Neural crest cell (in vitro differentiated cells): ENCODE measurements at places on chromosomes 1 and 21. TPM values are rescaled to one million over a fixed set of nuclear protein-coding genes. Genes with fewer than 3 reads are reported as not detected.

The KLF17 gene
- total RNA-seq: 0.34 TPM in 1 of 2 replicates, not detected in the other

The C1orf74 gene
- 2.7 and 3.2 TPM in 2 replicates for total RNA-seq

DNA sequence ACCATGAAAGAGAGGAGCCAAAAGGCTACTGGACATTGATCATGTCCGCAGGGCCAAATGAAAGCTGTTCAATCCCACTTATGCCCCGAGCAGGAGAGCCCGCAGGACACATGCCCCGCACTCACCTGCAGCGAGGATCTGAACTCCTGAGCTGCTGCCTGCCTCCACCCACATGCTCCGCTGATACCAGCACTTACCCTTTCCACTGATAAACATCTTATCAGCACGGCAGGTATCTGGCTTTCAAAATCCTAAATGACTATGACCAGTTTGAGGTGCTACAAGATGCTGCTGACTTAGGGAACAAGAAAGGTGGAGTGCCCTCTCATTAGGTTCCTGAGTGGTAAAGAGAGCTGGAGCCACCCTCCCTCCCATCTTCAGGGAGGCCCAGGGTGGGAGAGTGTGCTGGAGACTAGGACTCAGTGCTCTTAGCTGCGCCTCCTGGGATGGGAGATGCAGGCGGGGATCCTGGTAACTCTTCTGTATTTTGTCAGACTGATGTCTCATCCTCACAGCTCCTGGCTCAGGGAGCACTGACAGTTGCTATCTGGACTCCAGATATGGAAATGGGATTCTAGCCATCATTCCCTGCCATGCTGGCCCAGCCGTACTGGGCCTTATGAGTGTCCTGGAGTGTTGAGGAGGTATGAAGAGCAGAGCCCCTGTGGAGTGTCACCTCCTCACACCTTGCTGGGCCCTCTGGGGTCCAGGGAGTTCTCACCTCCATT is 86.4 kb upstream of the F3 start:
- DNase-seq: no peak

DNA sequence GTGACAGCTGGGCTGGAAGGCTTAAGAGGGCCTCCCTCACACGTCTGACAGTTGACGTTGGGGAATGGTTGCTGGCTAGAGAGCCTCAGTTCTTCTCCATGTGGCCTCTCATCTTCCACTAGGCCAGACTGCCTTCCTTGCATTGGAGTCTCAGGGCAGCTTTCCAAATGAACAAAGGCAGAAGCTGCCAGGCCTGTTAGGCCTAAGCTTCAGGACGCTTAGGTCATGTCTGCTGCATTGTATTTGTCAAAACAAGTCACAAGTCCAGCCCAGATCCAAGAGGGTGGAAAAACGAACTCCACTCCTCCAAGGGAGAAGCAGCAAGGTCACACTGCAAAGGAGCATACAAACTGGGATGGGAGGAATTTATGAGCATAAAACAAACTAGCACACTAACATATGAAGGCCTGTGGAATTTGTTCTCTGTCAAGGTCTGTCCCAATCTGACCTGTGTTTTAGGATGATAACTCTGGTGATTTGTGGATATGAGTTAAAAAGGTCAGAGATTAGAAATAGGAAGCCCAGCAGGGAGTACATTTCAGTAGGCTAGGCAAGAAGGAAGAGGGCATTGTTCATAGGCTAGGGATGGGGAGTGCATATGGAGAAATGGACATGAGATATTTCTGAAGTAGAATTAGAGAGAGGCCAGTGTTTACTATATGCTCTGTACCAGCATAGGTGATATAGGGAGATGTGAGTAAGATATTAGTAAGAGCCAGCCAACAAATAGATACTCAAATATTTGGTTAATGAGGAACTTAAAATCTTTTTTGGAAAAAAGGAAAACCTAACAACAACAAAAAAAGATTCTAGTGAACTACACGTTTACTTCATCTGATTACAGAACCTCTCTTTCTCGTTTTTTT is 29.1 kb upstream of the CNN3 start:
- DNase-seq: no peak

- no peak for DNase-seq
Measured at GRCh38 chr1:219323426-219323825, 149.7 kb downstream of the LYPLAL1 start.

DNA sequence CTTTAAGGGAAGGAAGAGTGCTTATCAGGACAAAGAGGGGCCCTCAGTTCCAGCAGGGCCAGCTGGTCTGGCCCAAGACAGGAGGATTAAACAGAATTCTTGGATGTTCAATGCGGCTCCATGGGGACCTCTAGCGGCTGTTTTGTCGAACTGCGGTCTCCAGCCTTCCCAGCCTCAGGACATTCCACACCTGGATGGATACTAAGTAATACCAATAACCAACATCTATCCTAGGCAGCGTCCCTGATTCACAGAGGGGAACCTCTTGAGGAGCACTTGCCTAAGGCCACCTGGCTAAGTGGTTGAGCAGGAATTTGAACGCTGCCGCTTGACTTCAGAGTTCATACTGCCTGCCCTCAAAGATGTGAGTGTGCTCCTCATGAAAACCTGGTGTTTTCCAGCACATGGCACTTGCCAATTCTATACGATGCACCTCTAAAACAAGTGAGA is 15.5 kb upstream of the CD247 start:
- DNase-seq: peak; percentile 84

DNA sequence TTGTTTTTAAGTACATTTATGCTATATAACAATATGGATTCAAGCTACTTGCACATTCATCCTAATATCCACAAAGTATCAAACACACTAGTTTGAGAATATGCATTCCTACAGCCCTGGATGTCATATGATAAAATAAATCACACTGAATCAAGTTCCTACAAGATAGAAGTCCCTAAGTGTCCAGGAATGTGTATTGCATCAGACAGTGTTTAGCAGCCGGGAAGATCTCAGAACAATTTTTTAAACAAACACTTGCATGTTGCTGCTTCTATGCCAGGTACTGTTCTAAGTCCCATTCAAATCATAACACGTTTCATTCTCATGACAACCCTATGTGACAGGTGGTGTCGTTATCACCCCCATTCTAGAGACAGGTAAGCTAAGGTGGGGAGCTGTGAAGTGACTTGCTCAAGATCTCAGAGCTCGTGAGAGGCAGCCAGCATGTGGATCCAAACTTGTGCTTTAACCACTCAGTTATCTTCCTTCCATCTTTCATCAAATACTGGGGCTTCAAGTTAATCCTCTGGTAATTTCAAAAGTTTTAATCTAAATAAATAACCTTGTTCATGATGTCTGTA is 68.3 kb upstream of the KIF26B start:
- no peak for DNase-seq

GRCh38 chr1:66648901-66649595 is 103.2 kb upstream of the DYNLT5 start:
- DNase-seq: no peak

- no peak for DNase-seq
Measured at GRCh38 chr1:64962441-64962840, 3.9 kb downstream of the JAK1 start.

DNA sequence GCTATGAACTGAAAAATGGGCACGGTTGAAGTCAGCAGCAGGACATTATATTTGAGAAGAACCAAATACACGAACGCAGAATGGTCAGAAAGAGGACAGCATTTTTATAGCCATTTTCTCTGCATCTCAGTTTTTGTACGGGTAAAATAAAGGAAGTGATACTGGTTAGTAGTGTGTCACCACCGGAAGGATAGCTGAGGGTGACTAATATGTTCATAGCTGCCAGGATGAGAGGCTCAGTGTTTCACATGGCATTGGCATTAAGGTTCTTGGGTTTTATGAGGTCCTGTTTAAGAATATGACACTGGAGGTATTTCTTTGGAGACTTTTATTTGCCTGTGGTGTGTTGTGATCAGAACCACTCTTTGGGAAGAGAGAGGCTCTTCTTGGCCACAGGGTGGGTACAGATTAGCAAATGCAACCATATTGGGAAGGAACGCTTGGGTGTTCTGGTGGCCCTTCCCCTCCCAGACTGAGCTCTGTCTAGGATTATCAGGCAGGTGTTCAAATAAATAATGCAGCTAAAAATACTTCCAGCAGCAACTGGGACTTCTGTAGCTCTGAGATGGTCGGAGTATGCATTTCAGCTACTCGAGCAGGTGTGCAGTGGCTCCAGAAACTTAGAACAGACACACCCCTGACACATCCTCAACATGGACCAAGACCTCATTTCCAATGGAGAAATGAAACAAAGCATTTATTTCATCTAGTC is 158.2 kb downstream of the PBX1 start:
- no peak for DNase-seq

- DNase-seq: no peak
Measured at GRCh38 chr1:195740862-195741261, 867.4 kb downstream of the KCNT2 start.

DNA sequence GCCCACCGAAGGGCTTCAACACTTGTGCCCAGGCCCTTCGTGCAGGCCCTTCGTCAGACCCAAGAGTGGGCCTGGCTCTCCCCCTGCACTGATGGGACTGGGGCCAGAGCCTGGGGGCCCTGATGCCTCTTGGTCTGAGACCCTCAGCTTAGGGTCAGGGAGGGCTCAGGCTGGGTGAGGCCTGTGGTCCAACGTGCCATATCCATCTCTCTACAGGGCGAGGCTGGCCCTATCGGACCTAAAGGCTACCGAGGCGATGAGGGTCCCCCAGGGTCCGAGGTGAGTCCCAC is 15.6 kb downstream of the COL6A1 start:
- no peak for DNase-seq

DNA sequence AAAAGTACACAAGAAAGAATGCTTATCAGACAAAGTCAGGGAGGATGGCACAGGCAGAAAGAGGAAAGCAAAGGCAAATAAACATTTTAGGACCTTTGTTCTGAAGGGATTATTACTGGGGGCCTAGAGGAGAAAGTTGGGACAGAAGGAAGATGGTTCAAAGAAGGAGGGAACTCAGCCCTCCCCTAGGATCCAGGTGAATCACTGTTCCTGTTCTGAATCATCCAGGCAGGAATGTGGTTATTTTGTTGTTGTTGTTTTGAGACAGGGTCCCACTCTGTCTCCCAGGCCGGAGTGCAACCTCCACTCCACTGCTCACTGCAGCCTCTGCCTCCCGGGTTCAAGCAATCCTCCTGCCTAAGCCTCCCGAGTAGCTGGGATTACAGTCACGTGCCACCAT is 38.5 kb upstream of the PSEN2 start:
- DNase-seq: no peak

DNA sequence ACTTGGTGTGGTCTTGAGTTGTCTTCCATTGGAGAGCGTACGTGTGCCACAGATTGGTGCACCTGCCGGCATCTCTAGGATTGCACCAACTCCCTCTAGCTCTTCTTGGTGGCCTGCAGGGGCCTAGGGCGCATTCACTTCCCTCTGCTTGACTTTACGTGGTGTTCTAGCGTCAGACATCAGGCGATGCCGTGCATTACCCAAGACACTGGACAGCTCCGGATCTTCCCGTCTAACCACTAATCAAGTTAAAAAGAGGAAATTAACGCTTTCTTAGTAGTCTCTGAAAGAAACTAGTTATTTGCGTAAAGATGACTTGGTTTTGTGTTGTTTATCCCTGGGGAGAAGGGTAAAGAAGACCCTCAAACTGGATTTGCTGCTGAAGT is 510 bp upstream of the IL10RB start:
- no peak for DNase-seq

GRCh38 chr1:201970334-201971159 is 11.9 kb upstream of the RNPEP start:
- DNase-seq: no peak

GRCh38 chr1:6026095-6026809 is 19.4 kb upstream of the KCNAB2 start:
- no peak for DNase-seq
